ENCODE measurements at places on chromosomes 11 and 22. TPM values are rescaled to one million over a fixed set of nuclear protein-coding genes. Genes with fewer than 3 reads are reported as not detected.

The LUZP2 gene
- total RNA-seq: not detected

The MPZL3 gene
- total RNA-seq: 73.3 TPM

The SLC43A3 gene
- total RNA-seq: 70.4 TPM

The MICAL2 gene
- 117 TPM for total RNA-seq

The VSIG10L2 gene
- total RNA-seq: 4.7 TPM

The RFPL3 gene
- total RNA-seq: not detected

The CREB3L1 gene
- 0.79 TPM for total RNA-seq

The OR52I2 gene
- not detected for total RNA-seq

The SLC35F2 gene
- total RNA-seq: 43.0 TPM

The FLRT1 gene
- total RNA-seq: not detected

The ZDHHC5 gene
- total RNA-seq: 61.7 TPM

The SCN4B gene
- total RNA-seq: 1.5 TPM

The HYLS1 gene
- 3.4 TPM for total RNA-seq

The C11orf87 gene
- total RNA-seq: 0.16 TPM

The CRYAB gene
- total RNA-seq: 144 TPM

The GUCD1 gene
- total RNA-seq: 97.5 TPM

The IL17REL gene
- not detected for total RNA-seq
